Activated naive CD8-positive, alpha-beta T cell treated with anti-CD3 and anti-CD28 coated beads for 36 hours (primary cell): ENCODE measurements at places on chromosomes 6 and 20. TPM values are rescaled to one million over a fixed set of nuclear protein-coding genes. Genes with fewer than 3 reads are reported as not detected.

DNA sequence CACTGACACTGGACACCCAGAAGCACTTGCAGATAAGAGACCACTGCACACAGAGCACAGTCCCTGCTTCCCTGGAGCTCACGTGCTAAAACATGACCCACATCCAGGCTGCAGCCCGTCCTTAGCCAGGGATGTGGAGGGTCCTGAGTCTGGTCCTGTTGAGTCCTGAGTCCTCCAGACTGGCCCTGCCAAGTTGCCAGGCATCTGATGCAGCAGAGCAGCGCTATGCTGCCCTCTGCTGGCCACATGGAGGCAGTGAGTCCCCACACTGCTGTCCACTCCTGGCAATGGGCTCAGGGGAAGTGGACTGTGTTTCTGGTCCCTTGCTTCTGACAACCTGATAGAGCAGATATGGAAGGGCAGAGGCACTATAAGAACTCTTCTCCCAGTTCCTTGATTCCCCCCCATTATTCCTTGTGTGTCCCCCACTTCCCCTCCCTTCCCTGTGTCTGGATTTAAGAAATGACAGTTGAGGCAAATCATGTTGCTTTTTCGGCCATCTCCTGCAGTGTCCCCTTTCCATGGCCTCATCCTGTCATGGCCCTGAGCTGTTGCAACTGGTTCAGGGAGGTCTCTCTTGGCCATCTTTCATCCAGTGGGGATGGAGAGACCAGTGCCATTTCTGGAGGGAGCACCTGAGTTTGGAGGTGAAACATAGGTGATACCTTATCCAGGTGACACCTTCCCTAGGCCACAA, 86.0 kb downstream of the DHX35 start:
- peak; percentile 70 for DNase-seq

SMPDL3A gene
- 0.30 TPM for total RNA-seq

BHLHE23 gene
- not detected for total RNA-seq

SLC22A16 gene
- total RNA-seq, result not detected

- DNase-seq, result no peak
These were observed 43.9 kb upstream of the GGTLC1 start for GRCh38 chr20:24032400-24032898.

GRCh38 chr6:21327326-21328112, 266.0 kb upstream of the SOX4 start:
- DNase-seq, result no peak

DNA sequence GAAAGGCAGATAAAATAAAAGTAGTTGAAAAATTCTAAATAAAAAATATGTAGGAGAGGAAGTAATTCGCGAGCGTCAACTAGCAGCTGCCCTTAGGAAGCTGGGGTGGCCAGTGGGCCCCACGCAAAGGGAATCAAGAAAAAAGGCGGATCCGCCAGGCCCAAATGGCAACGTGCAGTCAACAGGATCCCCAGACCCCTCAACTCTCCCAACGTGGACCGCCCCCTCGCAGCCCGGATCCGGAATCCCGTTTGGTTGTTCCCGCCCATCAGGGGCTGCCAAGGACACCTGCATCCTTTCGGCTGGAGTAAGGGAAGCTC, 296 bp downstream of the DZANK1 start:
- DNase-seq, result no peak

VWA7 gene
- total RNA-seq, result 1.6 TPM
